ENCODE measurements at places on chromosomes 13 and 19. TPM values are rescaled to one million over a fixed set of nuclear protein-coding genes. Genes with fewer than 3 reads are reported as not detected.

- no peak for DNase-seq
Measured at GRCh38 chr19:7783991-7784423, 21.0 kb downstream of the CLEC4M start.

DNA sequence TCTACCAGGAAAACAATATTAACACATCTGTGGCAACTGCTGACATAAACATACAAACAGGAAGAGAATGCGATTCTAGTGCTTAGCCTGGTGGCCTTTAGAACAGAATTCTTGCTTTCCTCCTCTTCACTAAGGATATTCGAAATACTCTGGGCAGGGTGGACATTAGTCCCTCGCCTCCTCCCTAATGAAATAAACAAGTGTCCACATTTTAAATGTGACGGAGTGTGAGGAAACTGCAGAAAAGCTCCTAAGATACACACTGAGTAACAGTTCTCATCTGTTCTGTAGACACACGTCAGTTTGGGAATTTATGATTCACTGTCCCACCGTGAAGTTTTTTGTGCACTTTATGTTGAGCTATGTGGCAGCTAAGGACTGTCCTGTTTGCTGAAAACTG lies 639 bp downstream of the STARD13 start:
- DNase-seq: no peak

DNA sequence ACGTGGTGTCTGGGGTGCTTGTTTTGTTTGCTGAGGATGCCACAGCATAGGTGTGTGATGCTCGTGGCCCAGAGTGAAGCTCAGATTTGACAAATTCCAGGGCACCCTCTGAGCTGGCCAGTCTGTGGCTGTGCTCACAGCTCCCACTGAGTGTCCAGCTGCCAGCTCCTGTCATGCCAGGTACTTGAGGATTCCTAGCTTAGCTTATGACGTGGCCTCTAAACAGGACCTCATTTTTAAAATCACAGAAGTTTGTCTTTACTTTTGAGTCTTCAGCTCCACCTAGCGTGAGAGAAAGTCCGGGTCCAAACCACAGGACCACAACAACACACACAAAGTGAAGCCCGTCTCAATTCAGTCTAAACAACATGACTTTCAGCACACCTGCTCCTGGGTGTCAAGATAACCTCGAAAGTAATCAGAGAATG lies 117.3 kb downstream of the RAB20 start:
- DNase-seq: no peak

GRCh38 chr13:72952529-72953141 lies 106.2 kb upstream of the KLF5 start:
- no peak for DNase-seq

POSTN gene
- 351 TPM for total RNA-seq

- no peak for DNase-seq
Measured at GRCh38 chr13:114328034-114328433, 13.7 kb downstream of the CHAMP1 start.

DNA sequence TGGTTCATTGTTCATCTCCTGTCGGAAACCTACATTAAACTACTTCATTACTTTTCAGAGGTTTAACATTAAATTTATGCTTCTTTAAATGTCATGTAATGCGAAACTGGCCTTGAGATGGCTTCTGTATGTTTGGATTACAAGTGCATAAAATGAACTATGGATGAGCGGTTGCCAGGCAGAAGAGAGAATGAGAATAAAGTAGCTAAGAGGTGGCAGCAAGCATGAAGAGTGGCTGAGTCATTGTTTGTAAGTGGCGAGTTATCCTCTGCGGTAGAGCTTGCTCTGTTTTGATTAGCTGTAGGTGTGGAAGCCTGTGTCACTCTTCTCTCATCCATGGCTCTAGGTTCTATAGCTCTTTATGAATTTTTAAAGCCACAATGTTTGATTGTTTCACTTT lies 1139.6 kb upstream of the PCDH9 start:
- DNase-seq: no peak

- DNase-seq: no peak
Measured at GRCh38 chr13:102771298-102772041, 2.1 kb downstream of the TEX30 start.

GRCh38 chr19:18416778-18417249 lies 2.4 kb upstream of the SSBP4 start:
- DNase-seq: peak; percentile 97

GRCh38 chr13:50914176-50914700 lies 4.6 kb downstream of the RNASEH2B start:
- DNase-seq: no peak

GRCh38 chr13:32587011-32587810 lies 959 bp downstream of the PDS5B start:
- peak; percentile 87 for DNase-seq

GRCh38 chr19:51090471-51090870 lies 7.8 kb upstream of the KLK14 start:
- no peak for DNase-seq

All from suprapubic skin (tissue), 4 donors.